ENCODE measurements at places on chromosomes 7 and 10.

DNA sequence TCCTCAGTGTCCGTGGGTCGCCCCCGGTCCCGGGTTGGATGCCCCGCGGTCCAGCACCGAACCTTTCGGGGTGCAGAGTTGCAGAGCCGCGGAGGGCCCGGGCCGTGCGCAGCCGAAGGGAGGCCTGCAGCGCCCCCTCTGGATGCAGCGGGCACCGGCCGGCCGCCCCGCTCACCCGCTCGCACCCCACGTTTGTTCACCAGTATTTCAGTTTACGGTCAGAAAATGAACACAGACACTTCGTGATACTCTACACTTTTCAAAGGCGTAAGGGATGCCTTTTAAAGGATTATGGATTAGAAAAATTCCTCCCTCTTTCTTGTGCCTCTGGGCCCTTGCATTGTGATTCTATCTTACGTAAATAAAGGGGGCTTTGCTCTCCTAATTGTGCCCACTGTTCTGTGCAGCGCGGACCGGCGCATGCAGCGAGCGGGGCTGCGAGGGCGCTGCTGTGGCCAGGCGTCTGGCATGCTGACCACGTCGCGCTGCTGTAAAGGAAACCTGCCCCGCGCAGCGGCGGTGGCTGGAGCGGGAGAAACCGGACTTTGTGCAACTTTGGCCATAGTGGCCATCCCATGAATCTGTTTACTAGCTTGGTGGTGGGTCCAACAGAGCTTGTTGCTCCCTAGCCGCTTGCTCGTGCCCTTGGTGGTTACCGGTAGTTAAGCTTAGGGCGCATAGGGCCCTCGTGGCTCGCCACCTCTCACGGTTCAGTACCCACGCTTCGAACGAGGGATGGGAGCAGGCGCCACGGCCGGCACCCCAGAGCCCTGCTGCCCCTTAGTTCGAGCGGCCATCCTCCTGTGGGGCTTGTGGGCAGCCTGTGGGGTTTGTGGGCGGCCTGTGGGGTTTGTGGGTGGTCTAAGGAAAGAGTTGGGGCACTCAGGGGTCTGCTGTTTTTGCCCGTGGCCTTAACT, 739 bp upstream of the MEST start:
- no peak for DNase-seq

DNA sequence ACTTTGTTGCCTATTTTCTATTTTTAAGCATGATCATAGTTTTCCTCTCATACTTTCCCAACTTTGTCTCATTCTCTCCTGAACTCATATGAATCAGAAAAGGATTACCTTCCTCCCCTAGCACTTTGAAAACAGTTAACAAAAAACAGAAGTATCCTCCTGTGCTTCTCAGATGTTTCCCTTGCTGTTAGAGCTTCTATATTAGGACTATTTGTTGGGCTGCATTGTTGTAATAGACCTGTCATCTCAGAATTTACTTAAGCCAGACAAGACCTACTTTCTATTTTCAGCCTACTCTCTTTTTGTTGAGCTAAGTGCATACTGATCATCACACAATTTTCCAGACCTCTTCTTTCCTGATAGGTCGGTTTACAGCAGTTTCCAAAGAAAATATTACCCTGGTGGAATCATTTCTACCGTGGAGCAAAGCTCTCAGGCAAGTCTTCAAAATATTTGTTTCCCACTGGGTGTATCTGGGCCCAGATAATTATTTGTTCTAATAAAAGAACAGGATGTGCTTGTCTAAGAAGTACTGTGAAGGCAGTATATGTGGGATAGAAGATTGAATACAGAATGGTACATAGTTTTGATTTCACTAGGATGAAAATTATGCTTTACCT, 411.9 kb upstream of the KLF6 start:
- no peak for DNase-seq

DNA sequence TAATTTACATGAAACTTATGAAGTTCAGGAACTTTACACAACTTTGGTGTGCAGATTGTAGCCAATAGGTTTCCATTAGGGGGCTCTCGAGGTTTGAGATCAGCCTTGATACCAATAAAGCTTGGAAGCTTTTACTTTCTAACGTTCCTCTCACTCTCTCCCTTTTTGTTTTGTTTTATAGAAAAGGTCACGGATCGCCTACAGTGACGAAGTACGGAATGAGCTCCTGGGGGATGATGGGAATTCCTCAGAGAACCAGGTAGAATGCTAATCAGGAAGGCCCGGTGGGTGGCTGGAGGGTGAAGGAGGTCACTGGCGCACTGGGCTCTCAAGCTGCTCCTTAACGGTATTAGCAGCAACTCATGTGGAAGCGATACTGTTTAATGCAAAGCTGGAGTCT, 79.9 kb downstream of the VTI1A start:
- no peak for DNase-seq

DNA sequence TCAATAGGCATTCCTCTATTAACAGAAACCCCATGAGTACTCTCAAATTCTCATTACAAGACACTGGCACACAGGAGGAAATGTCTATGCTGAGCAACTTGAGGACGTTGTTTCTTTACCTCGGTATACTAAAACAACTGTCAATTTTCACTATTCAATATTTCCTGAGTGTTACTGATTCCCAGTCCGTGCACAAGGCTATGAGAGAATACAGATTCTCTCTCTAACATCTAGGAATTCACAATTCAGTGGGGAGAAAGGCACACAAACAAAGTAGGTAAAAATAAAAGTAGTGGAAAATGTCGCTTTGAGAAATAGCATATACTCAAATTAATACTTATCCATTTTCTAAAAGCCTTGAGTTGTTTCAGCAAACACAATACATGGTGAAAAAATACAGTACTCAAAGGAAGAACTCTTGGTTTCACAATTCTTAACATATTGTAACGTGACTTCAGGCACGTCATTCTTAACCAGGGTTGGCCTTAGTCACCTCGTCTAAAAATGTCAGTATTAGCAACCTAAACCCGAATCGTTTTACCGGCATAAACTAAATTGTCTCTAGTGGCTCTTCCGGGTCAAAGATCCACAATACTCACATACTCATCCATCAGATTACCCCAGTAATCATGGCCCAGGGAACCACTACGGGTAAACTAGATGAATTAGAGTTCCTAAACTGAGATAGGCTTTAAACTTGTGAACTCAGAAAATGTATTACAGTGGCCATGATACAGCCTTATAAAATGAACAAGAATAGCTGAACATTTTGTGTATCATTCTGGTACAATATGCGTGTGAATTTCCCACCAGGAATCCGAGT, 1.5 kb downstream of the IPMK start:
- no peak for DNase-seq

DNA sequence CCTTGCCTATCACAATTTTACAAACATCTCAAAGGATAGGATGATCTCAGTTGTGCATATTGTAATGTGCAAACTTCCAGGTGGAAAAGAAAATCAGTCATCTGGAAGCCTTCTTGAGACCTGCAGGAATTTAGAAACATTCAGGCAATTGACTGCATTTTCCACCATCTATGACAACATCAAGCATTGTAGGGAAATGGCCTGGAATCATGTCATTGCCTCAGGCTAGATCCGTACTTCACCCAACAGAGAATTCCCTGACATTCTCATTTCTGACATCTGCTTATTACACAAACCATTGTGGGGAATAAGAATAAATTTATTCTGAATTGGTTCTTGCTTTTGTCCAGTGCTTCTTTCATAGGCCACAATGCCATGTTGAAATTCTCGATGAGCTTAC, 124.9 kb upstream of the NPVF start:
- no peak for DNase-seq

- no peak for DNase-seq
These were observed 4.1 kb downstream of the AGMO start for GRCh38 chr7:15557686-15558085.

All from left colon (tissue), 2 donors.